ENCODE measurements at places on chromosomes 7 and 10.

DNA sequence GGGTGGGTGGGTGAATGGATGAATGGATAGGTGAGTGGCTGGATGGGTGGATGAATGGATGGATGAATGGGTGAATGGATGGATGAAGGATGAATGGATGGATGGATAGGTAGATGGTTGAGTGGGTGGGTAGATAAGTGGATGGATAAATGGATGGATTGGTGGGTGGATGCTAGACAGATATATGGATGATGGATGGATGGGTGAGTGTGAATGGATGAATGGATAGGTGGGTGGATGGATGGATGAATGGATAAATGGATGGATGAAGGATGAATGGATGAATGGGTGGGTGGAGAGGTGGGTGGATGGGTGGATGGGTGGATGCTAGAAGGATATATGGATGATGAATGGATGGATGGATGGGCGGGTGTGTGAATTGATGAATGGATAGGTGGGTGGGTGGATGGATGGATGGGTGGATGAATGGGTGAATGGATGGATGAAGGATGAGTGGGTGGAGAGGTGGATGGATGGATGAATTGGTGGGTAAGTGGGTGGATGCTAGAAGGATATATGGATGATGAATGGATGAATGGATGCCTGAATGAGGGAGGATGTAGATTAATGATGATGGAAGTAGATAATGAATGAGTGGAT, 20.4 kb downstream of the ELFN1 start:
- DNase-seq, result no peak

DNA sequence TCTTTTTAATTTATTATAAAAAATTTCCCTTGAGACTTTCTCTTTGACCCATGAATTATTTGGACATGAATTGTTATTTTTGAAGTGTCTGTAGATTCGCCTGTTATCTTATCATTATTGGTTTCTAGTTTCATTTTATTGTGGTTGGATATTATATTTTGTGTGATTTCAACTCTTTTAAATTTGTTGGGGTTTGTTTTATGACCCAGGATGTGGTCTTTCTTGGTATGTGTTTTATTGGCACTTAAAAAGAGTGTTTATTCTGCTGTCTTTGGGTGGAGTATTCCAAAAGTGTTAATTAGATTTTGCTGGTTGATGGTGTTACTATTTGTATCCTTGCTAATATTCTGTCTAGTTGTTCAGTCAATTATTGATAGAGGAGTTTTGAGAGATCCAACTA, 50.5 kb upstream of the GPR141 start:
- DNase-seq, result no peak

GRCh38 chr7:36775676-36776075, 51.4 kb upstream of the AOAH start:
- no peak for DNase-seq

DNA sequence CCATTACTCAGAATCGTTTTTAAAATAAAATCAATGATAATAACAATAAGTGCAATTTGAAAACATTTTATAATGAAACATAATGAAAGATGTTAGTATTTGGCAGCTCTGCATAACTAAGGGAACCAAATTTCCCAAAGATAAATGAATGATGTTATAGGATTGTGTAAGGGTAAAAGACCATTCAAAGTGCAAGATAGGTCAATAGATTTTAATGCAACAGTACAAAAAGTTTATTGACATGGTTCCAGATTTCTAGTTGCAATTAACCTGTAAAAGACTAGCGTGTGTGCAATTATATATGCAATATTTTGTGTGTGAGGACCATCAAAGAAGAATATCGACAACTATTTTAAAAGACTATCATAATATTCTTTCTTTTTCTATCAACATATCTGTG, 122.3 kb downstream of the MDFIC start:
- DNase-seq, result no peak

DNA sequence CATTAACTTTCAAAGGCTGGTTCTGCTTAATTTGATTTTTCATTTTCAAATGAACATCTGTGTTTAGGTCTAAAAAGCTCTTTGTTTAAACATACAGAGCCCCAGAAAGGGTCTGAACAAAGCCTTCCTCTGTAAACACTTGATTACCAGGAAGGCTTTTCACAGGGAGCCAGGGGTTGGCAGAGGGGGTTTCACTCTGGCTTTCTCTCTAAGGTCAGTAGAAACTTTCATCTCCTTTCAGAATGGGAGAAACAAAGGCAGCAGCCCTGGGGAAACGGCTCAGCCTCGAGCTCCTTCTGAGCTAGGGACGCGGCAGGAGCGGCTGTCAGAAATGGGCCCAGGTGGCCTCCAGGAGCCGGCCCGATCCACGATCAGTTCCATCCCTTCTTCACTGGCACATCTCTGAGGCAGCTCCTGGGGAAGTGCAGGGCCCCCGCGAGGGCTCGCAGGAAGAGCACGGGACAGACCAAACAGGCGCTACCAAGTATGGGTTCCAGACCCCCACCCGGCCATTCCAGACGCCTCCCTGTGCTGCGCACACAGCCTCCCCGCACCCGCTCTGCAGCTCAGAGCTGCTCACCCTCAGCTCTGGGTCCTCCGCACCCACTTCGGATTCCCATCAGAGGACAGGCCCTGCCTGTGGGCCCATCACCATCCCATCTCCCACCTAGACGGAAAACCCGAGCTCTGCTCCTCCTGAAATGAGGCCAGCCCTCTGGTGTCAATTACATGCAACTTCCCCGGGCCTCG, 124.1 kb downstream of the MAD1L1 start:
- no peak for DNase-seq

GRCh38 chr7:39554583-39555165, 11.5 kb upstream of the YAE1 start:
- no peak for DNase-seq

DNA sequence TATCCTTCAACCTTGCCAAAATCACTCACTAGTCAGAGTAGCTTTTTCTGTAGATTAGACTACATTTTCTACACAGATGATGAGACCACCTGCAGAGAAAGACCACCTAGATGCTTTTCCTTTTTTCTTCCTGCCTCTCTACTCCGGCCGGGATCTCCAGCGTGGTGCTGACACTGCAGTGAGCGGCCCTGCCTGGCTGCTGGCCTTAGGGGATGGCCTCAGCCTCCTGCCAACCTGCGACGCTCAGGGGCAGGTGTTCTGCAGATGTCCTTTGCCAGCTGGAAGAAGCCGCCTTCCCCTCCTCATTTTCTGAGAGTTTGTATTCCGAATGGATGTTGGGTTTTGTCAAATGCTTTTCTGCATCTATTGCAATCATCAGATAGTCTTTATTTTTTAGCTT, 43.5 kb upstream of the NKX6-2 start:
- no peak for DNase-seq

- DNase-seq, result no peak
These were observed 210.5 kb upstream of the YAE1 start for GRCh38 chr7:39355664-39356063.

Data from cerebellar nuclear complex (tissue), 1 donor.